ENCODE measurements at places on chromosomes 11 and 22.

- DNase-seq: no peak
Observed at GRCh38 chr22:42270176-42270509, 310 bp downstream of the TCF20 start.

GRCh38 chr22:41525450-41526225, 18.6 kb downstream of the POLR3H start:
- DNase-seq: no peak

DNA sequence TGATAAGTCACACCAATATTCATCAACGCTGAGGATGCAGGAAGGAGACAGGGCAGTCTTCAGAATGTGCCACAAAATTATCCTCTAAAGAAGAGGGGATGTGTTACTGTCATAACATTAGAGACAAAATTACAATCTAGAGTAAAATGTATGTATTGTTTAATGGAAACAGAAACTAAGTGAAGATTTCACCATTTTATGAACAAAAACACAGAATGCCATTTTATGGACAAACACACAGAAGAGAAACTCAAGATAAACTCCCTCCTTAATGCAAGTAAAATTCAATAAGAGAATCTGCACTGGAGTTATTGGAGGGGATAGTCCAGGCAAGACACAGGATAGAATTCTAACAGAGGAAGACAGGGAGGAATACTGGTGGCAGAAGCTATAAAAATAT, 62.8 kb downstream of the LARGE2 start:
- no peak for DNase-seq

GRCh38 chr11:79150966-79151365, 289.9 kb downstream of the TENM4 start:
- DNase-seq: no peak

DNA sequence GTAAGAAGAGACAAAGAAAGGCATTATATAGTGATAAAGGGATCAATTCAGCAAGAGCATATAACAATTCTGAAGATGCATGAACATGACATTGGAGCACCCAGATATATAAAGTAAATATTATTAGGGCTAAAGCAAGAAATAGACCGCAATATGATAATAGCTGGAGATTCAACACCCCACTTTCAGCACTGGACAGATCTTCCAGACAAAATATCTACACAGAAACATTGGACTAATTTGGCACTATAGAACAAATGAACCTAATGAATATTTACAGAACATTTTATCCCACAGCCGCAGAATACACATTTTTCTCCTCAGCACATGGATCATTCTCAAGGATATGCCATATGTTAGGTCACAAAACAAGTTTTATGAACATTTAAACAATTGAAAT, 633.1 kb downstream of the JRKL start:
- DNase-seq: no peak

DNA sequence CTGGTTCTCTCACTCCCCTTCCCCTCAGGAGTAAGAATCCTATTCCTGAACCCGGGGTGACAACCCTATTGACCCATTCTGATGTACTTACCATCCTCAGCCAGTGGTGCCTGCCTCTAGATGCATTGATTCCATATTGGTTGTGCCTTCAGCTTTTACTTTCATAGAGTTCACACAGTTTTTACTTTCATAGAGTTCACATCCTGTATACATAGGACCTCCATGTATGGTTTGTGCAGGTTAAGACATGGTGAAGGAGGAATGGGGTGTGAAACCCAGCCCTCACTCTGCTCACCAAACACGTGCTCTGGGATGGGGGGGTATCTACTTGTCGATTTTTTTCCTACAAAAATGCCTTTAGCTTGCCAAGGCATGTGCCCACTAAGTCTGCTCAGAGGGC, 105.6 kb upstream of the TBCEL start:
- no peak for DNase-seq

GRCh38 chr11:27395556-27396258, 32.7 kb upstream of the CCDC34 start:
- no peak for DNase-seq

DNA sequence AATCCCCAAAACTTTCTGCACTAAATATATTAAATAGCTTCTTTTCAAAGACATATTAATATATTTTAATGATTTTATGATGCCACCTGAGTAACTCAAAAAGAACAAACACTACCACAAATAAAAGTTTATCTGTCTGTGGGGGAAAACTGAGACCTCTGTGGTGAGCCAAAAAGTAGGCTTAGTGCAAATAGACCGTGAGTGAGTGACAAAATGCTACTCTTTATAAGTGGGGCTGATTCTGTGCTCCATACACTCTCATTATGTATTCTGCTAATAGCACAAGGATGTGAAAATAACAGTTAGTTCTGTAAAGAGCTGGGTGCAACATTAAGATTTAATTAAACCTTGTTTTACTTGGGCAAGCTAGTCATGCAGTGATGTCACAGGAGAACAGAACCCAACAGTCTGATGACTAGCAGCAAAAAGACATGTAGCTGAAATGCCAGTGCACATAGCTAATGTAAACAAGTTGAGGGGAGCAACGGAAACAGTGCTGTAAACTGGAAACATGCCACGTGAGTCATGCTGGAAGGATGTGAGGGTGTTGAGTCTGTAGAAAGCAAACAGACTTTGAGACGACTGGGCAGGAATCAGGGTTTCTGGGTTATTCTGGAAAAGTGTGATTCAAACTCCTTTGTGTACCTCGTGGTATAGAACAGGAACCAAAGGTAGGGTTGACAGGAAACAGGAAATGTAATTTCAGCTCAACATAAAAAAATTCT, 1130.4 kb downstream of the LRRC4C start:
- DNase-seq: no peak

DNA sequence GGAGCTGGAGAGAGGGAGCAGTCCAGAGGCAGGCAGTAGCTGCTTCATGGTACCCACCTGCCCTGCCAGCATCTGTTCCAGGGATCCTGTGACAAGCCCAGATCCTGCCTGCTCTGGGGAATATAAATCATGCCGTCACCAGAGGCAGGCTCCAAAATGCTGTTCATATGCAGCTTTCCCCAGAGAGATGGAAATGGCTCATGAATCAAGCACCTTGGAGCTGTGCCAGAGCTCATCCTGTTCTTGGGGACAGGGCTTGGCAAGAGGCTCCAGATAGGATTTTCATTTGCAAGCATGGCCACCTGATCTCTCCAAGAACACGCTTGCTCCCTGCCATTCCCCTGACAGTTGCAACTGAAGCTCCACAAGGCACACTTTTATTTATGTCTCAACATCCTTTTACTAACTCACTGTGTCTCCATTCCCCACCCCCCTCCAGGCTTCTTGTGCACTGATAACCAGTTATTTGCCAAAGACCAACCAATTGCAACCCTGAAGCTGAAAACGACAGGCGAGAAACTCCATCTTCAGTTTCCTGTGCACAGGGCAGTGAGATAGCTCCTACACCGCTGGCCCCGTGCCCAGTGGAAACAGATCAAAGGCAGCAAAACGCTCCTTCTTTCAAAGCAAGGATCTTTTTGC, 115.8 kb upstream of the PITPNB start:
- no peak for DNase-seq

DNA sequence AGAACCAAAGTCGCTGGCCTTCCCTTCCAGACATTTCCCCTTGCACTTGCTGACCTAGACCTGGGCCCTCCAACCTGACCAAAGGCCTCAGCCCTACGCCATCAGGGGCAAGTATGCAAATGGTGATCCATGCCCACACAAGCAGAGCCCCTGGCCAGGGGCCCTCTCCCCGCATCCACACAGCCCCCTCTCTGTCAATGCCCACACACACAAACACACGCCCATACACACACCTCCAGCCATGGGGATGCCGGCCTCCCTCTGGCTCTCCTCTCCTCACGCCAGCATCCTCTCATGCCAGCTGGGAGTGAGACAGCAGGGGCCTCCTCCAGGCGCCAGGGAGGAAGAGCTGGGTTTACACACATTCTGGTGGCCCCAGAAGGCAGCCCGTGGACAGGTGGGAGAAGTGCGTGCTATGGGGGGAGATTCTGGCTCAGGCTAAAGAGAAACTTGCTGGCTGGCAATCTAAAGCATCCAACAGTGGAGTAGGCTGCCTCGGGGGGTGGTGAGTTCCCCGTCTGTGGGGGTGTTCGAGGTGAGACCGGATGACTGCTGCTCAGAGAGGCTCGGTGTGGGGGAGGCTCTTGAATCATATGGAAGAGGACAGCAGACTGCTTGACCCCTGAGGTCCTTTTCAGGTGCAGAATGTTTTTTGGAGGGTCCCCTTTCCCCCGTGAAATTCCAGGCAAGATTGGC, 4.8 kb downstream of the NRXN2 start:
- peak; percentile 70 for DNase-seq

DNA sequence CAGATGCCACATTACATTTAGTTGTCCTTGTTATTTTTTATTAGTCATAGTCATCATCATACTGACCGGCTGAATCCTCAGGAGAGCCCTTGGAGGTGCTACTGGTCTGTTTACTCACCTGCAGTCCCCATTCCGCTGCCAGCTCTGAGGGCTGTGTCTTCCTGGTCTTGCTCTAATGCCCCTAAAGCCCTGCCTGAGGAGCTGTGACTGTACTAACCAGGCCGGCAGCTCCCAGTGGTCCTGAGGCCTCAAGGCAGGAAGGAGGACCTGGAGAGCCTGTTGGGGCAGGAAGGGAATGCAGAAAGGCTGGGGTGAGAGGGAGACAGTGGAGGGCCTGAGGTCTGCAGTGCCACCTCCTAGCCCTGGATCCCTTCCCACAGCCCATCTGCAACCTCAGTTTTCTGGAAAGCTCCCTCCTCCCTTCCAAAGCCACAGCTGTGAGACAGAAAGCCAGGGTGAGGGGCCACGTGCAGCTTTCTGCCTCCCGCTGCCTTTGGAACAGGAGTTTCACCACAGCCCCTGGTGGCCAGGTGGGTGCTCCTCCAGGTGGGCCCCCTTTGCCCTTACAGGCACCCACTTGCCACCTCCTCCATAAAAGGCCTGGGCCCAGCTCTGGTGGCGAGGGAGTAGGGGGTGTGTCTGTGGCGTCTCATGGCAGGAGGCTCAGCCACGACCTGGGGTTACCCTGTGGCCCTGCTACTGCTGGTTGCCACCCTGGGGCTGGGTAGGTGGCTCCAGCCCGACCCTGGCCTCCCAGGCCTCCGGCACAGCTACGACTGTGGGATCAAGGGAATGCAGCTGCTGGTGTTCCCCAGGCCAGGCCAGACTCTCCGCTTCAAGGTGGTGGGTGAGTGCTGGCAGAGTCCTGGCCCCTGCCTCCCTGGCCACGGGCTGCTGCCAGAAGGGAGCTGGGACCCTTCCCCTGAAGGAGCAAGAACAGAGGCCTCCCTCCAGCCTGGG, at the start of gene ZP1:
ZP1 (plus strand) TSS at position 632 of the 960 bp plus-strand sequence; CDS start at position 652, 20 bp downstream.
- peak; percentile 72 for DNase-seq

GRCh38 chr11:74412733-74413359, 14.6 kb upstream of the PGM2L1 start:
- no peak for DNase-seq

DNA sequence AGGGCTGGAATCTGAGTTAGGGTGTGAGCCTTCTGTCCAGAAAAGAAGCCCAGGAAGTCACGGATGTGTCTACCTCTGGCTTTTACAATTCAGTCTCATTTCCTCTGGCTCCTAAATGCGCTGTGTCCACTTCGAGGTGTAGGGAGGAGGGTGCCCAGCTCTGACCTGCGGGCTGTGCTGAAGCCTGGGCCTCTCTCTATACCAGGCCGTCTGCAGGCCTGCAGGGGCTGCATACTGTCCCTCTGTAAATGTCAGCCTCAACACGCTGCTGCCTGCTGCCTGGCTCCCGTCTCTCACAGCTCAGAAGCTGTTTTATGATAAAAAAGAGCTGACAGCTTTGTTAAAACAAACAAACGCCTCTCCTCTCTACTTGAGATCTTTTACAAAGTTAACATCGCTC, 14.5 kb downstream of the ARVCF start:
- peak; percentile 26 for DNase-seq

- no peak for DNase-seq
Observed at GRCh38 chr11:72834905-72835304, 20.7 kb downstream of the ATG16L2 start.

Data from chondrocyte (in vitro differentiated cells).